ENCODE measurements at places on chromosomes 2 and 18.
A peak's percentile ranks its signal among the peaks of the same experiment; 100 is the strongest.

DNA sequence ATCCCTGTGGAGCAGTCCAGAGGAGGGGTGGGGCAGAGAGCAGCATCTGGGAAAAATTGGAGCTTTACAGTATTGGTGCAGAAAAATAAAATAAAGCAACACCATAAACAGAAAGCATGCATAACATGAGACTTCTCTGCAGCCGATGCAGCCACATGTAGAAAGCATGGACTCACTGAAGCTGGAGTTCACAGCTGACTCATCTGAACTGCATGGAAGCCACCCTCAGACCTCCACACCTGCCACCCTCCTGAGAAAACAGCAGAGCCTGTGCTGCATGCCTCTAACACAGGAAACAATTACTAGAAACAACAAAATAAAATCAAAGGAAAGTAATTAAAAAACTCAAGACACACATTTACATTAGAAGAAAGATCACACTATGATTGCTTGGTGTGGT is 169.4 kb upstream of the ALKAL2 start:
- DNase-seq, result no peak

GRCh38 chr2:135822855-135823254 is 14.1 kb downstream of the LCT start:
- DNase-seq, result no peak

DNA sequence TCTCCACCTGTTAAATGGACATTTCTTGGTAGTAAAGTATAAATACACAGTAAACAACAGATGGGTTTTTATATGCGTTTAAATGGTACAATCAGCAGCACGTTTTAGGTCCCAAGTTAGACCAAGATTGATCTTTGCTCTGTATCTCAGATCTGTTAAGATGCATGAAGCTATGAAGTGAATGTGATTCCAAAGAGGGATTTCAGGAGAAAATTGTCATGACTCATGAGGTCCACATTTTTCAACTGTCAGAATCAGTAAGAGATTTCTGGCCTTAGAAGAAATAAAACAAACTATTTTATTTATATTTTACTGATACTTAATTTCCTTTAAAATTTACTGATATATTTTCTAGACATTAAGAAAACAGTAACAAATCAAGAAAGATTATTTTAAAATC is 142.7 kb downstream of the EML6 start:
- no peak for DNase-seq

GRCh38 chr18:45957100-45957499 is 10.0 kb downstream of the EPG5 start:
- no peak for DNase-seq

GRCh38 chr18:31484461-31484860 is 13.5 kb upstream of the DSG2 start:
- no peak for DNase-seq

GRCh38 chr18:63322908-63323634 is 3.5 kb upstream of the BCL2 start:
- no peak for DNase-seq

DNA sequence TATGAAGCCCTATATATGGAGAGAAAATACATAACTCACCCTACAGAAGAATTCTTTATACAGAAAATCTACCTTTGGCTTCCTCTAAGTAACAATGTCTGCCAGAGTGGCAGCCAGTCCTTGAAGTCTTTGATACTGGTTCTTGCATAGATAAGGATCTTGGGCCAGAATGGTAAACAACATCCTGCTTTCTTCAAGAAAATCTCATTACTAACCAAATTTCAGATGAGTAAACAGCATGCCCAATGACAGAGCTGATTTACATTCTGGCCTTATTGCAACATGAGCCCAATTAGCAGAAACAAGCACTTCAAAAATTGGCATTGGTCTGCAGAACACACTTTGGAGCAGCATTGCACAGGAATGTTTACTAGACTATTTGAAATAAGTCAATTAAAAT is 336.5 kb upstream of the ST6GAL2 start:
- no peak for DNase-seq

DNA sequence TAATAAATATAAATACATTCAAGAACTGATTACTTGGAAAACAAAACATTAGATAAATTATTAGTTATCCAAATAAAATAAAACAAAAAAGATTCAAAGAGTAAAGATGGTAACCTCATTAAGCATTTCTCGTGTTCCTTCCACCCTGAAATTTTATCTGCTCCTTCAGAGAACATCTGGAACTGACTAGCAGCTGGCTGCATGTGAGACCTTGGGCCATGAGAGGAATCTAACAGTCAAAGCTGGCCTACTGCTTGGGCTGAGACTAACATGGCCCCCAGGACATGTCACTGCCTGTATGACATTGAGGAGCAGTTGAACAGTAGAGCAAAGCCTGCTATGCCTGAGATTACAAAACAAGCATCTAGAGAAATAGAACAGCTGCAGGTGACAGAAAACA is 208.5 kb upstream of the ZSWIM2 start:
- DNase-seq, result no peak

- DNase-seq, result peak; percentile 5
Observed at GRCh38 chr2:236352761-236353593, 88.8 kb upstream of the ASB18 start.

GRCh38 chr18:35653392-35654135 is 72.0 kb downstream of the GALNT1 start:
- no peak for DNase-seq

GRCh38 chr18:48790869-48791635 is 159.7 kb downstream of the SMAD7 start:
- no peak for DNase-seq

GRCh38 chr2:107775791-107776190 is 50.9 kb upstream of the RGPD4 start:
- no peak for DNase-seq

DNA sequence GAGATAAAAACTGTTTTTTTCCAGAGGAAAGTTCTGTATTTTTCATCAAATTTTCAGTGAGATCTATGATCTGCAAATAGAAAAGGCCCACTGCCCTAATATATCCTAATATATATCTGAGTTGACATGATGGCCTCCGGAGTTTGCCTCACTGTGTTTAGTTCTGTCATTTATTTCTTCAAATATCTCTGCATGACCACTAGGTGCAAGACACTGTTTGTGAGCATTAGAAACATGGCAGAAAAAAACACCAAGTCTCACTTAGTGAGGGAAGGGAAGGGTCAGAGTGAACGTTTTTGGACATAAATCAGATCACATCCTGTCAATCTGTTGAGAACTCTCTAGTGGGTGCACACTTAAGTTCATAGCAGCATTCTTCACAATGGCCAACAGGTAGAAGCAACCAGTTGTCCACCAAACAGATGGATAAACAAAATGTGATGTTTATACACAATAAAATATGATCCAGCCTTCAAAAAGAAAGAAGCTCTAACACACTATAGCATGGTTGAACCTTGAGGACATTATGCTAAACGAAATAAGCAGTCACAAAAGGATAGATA is 53.4 kb downstream of the SPIRE1 start:
- no peak for DNase-seq

DNA sequence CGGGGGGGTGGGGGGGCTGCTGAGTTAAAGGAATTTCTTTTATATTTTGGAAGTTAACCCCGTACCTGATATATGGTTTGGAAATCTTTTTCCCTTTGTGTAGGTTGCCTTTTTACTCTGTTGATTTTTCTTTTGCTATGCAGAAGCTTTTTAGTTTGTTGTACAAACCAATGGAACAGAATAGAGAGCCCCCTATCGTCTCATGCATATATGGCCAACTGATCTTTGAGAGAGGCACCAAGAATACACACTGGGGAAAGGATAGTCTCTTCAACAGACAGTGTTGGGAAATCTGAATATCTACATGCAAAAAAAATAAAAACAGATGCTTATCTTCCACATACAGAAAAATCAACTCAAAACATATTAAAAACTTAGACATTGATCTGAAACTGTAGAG is 647.8 kb upstream of the KLHL29 start:
- DNase-seq, result no peak

DNA sequence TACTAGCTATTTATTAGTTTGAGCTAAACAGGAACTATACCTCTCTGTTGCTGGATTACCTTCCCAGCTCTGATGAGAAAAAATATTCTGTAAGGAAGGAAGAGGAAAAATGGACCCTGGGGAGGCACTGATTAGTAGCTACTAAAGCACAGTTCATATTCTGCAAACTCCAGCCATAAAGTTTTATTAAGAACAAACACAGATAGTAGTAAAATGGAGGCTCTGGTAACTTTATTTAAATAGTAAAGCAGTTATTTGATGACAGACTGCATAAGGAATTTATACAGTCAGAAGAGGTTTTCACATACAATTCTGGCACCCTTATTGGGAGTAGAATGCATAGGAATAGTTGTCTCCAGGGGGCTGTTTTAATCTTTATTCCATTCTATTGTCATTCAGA is 84.1 kb downstream of the XIRP2 start:
- no peak for DNase-seq

GRCh38 chr2:3827673-3828575 is 124.5 kb downstream of the DCDC2C start:
- peak; percentile 4 for DNase-seq

DNA sequence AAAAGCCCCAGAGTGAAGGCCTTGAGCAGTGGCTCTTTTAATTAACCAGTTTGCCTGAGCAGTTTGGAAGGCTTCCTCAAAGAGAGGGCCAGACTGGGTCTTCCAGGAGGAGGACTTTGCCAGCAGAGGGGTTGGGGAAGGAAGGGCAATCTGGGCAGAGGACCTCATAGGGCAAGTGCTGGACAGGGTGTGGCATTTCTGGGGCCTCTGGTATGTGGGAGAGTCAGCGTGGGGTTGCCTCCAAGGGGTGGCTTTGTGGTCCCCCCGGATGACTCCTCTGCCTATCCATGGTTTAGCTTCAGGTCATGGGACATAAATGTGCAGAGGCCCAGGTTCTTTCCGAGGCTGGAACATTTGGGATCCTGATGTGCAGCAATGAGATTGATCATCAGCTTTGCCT is 12.6 kb downstream of the GLI2 start:
- DNase-seq, result no peak

DNA sequence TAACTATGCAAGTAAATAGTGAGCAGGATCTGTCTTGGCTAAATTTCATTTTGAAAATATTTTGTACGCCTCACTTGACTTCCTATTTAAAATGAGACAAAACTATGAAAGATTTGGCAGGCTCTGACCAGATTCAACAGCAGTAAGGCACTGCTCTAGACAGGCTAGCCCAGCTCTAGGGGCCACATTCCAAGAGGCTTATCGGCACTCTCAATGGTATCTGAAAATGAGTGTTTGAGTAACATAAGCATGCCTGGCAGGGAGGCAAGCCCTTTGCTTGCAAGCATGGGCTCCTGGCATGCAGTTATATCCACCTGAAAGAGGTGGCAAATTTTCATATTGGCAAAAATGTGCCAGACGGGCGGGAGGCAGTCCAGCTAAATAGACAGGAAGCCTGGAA is 10.5 kb downstream of the CAPN13 start:
- DNase-seq, result no peak

- no peak for DNase-seq
Observed at GRCh38 chr2:214985619-214986018, 152.8 kb downstream of the ABCA12 start.

DNA sequence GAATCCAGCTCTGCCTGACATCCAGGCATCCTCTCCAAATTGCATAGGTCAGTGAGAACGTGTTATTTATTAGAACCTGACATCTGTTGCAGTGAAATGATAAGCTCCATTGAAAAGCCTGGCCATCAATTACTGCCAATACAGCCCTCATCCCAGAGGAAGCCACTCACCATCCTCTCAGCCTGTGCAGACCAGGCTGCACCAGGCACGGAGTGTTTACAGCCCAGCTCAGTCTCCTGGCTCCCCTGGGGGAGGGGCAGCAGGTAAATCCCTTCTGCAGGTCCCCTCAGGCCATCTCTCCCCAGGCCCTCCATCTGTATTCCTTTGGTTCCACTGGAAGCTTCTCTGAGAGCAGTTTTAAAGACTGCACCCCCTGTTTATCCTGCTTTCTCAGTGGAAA is 82.6 kb upstream of the FOSL2 start:
- no peak for DNase-seq

DNA sequence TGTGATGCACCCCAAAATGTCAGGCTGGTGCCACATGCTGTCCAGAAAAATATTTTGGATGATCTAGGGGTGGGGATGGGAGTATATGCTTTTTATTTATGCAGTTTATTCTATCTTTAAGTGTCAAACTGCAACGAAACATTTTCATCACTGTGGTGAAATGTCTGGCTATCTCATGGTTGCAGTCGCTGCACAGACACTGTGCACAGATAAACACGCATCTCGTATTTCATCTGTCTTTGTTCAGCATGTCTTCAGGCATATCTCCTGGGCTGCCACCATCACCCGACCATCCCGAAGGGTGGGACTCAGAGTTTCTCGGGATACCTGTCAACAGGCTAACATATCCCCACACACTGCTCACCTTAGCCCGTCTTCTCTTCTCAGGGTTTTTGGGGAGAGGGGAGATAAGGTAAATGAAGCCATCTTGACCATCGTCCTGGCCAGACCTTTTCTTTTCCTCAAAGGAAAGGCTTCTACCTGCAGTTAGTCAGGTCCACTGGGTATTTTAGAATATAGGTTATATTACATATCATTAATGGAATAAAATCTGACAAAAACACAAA is 80.7 kb upstream of the NABP1 start:
- no peak for DNase-seq

DNA sequence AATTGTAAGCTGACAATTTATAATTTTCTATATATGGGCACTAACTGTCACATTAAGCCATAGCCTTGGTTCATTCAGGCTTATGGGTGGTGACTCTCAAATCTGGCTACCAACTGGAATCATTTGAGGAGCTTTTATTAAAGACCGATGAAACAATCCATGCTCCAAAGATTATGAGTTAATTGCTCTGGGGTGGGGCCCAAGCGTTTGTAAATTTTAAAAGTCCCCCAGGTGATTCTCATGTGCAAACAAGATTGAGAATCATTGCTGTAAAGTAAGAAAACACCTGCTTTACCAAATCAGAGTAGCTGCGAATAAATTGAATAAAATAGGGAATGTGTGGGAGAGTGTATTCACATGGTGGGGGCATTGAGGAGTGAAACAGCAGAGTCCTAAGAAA is 76.1 kb upstream of the RAB27B start:
- no peak for DNase-seq

- DNase-seq, result peak; percentile 16
Observed at GRCh38 chr18:74114116-74114515, 33.5 kb downstream of the FBXO15 start.

DNA sequence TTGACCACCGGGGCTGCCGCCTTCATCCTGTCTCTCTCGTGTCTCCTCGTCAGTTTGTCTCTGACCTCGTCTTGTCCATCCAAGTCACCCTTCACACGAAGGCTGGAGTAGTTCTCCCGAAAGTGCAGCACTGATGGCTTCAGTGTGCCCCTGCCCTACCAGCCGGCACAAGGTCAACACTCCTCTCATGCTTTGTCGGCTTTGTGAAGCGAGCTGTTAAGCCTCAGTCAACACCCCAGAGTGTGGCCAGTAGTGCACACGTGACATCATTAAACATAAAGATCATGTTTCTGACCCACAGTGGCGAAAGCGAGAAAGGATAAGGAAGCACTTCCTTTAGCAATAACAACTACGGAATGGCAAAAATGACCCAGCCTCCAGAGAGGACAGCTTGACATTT is 23.2 kb downstream of the ACKR3 start:
- DNase-seq, result no peak

GRCh38 chr2:104249629-104250028 is 604.3 kb upstream of the POU3F3 start:
- DNase-seq, result no peak
